ENCODE measurements at places on chromosomes 1 and 21. TPM values are rescaled to one million over a fixed set of nuclear protein-coding genes. Genes with fewer than 3 reads are reported as not detected.

DNA sequence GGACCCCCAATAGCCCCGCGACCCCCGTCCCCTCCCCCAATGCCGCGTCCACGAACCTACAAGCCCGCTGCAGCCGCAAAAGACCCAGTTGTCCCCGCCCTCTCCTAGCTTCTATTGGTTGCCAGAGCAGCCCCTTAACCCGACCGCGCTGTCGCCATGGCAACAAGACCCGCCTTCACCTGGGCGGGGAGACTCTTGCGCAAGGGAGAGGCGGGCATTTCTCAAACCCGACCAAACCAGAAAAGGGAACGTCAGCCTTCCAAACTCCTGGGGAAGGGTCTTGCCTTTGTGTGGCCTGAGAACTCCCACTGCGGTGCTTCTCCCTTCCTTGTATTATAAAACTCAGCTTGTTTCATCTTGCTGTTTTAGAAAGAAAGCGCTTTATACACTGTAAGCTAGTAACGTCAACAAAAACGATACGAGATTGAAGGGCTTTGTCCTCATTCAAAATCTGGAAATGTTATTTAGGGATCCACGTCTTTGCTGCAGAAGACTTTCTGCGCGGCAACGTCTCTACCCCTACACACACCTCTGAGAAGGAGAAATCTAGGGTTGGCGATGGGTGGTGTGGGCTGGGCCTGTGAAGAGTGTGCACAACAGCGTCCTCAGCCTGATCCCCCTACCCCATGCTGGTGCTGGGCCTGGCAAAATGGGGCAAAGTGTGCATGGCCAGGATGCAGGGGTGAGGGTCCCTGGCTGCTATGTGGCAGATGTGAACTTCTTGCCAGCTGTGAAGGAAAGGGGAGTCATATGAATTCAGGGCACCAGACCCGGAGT, at the start of gene TMEM9:
Gene TMEM9 (minus strand): TSS at position 86 of the 777 bp plus-strand sequence. CDS start 551 bp downstream, outside the sequence.
- DNase-seq = peak; percentile 96

DNA sequence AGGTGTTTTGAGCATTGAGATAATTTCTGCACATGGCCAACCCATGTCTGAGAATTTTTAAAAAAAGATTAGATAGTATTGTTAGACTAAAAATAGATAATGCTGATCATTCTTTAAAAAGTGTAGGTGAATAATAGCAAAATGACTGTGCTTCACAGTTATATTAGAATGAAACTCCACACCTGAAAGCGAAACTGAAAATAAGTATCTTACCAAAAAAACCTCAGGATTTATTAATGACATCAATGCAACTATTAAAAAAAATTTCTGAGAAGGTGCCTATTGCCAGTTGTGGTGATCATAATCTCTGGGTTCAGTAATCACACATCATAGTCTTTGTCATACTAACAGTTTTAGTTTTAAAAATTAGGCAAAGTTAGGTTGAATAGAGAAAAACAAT, 36.5 kb downstream of the PLA2G4A start:
- no peak for DNase-seq

- no peak for DNase-seq
Measured at GRCh38 chr21:46100426-46100825, 2.5 kb downstream of the COL6A2 start.

- DNase-seq = no peak
Measured at GRCh38 chr1:165641231-165641987, 10.4 kb downstream of the MGST3 start.

DNA sequence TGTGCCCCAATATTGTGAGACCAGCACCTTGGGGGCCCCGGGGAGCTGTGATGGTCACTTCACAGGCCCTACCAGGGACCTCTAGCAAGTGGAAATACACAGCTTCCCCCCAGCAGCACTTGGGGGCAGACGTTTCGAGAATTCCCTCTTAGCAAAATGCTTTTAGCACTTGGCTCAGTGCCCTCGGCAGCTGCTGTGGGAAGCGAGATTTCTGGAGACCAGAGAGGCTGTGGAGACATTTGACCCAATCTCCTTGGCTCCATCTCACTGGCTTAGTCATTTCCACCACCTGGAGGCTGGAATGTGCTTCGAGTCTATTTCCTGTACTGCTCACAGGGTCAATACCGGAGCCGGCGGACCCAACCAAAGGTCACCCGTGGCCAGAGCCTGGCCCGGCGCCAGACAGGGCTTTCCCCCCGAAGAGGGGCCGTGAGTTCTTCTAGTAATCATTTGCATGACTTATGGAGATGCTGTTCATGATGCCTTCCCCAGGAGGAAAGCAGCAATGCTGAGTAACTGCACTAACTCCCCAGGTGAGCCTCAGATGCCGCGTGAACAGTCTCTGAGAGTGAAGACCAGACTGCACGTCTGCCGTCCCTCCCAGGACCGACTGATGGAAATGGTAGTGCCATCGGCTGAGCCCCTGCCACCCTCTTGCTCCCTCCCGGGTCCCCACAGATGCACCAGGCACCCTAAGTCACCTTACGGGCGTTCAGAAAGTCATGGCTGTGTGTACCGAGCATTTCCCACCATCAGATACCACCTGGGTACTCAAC, 4.4 kb upstream of the C2CD2 start:
- DNase-seq = peak; percentile 72

DNA sequence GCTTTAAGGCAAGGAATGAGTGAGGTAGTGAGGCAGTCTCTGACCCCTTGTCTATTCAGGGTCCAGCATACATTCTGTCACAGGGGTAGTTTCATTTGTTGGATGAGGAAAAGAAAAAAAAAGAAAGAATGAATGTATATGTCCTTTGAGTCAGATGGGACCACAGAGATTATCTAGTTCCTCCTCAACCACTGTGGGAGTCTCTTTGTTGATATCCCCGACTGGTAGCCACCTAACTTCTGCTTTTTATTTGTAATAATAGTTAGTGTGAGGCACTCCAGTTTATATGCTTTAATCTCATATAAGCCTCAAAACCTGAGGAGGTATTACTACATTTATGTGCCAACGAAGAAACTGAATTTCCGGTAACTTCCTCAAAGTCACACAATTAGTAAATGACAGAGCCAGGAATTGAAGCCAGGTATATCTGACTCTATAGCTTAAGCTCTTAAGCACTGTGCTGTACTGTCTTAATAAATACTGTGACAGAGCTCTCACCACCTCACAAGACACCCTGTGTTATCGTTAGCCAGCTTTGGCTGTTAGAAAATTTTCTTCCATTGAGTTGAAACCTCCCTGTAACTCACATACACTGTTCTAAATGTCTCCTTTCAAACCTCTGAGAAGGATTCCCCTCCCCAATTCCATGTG, 82.2 kb downstream of the MDM4 start:
- DNase-seq = no peak

DNA sequence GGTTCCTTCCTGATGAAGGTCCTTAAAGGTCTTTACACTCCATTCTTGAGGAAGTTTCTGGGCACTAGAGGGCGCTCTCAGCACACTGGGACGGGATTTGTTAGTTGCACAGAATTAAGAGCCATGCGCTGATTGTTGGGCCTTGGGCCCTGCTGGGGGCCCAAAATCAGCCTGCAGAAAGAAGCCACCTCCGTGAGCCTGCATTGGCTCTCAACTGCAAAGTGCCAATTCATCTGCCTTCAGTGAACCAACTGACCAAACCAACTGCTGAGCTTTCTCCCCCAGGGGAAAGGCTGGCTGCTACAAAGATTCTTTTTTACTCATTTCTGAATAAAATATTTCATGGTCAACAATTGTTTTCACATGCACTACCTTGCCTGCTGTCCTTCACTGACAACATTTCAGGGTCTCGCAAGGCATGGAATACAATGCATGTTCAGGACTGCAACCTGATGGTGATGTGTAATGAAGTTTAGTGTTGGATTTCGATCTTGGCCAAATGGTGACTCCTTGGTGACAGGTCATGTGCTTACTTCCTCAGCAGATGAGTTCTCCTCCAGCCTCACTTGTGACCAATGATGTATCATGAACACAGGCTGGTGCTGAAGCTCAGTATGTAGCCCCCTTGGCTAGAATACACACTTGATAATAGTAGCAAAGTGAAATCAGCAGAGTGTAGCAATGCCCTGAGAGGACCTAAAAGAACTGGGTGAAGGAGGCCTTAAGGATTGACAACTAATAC, 45.7 kb upstream of the PRDX6 start:
- peak; percentile 42 for DNase-seq

- no peak for DNase-seq
Measured at GRCh38 chr1:100404821-100405220, 52.5 kb downstream of the CDC14A start.

Gene PTPN7
- 0.55 TPM for total RNA-seq

- no peak for DNase-seq
Measured at GRCh38 chr1:184582411-184582810, 172.2 kb downstream of the EDEM3 start.

GRCh38 chr1:32627596-32628162, 22.7 kb downstream of the ZBTB8OS start:
- DNase-seq = no peak

GRCh38 chr21:31343030-31343510, 991 bp downstream of the TIAM1 start:
- no peak for DNase-seq

- no peak for DNase-seq
Measured at GRCh38 chr1:178955391-178955954, 70.2 kb upstream of the FAM20B start.
